Esophagus mucosa (tissue), 1 donor: ENCODE measurements at places on chromosomes 6 and 20.

DNA sequence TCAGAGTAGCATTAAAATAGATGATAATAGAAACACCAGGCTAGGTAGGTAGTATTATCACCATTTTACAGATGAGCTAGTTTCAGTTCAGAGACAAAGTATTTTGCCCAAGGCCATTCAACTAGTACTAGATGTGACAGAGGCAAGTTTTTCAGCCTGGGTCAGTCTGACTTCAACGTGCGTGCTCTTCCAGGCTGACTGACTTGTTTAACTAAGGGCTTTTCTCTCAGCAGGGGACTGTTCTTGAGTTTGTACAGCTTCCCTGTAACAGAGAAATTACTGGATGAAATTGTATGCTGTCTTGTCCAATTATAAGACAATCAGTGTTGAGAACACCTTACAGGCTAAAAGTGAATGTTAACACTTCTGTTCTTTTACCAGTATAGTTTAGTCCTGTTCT lies 333.5 kb upstream of the MAN1A1 start:
- ATAC-seq, result peak; percentile 32

DNA sequence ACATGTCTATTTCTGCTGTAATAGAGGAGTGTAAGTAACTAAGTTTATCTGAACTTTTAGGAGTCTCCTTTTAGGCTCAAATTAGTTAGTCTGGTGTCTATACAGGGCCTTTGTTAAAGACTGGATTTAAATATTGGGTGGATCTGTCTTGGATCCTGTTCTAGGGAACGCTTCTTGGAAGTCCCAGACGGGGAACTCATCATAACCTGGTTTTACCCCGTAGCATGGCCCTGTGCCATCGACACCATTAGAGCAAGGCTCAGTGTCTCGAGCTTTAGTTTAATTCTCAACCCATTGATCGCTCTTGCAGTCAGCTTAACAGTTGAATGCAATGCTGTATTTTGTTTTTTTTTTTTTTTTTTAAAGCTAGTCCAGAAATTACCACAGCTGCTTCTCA lies 89.9 kb downstream of the CARMIL1 start:
- no peak for ATAC-seq

GRCh38 chr6:40802481-40802880 lies 215.3 kb upstream of the LRFN2 start:
- no peak for ATAC-seq

- ATAC-seq, result no peak
These were observed 29.5 kb downstream of the NAPB start for GRCh38 chr20:23391707-23392310.

- no peak for ATAC-seq
These were observed 5.6 kb upstream of the CNPY3 start for GRCh38 chr6:42923666-42924065.

DNA sequence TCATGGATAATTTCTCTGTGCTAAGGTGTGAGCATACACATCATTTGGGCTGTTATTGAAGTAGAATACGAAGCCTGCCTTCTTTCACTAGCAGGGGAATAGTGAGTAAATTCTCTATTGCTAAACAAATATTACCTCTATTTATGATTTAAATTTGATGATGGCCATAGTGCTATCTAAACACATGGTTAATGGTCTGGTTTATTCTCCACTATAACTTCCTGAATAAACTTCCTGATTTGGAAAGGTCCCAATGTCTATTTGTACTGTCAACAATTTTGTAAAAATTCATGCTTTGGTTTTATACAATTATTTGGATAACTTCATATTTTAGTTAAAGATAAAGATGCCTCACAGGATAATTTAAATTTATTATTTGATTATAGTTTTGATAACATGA lies 400.8 kb downstream of the ARHGAP18 start:
- no peak for ATAC-seq

GRCh38 chr6:101544286-101544685 lies 150.8 kb downstream of the GRIK2 start:
- ATAC-seq, result no peak

DNA sequence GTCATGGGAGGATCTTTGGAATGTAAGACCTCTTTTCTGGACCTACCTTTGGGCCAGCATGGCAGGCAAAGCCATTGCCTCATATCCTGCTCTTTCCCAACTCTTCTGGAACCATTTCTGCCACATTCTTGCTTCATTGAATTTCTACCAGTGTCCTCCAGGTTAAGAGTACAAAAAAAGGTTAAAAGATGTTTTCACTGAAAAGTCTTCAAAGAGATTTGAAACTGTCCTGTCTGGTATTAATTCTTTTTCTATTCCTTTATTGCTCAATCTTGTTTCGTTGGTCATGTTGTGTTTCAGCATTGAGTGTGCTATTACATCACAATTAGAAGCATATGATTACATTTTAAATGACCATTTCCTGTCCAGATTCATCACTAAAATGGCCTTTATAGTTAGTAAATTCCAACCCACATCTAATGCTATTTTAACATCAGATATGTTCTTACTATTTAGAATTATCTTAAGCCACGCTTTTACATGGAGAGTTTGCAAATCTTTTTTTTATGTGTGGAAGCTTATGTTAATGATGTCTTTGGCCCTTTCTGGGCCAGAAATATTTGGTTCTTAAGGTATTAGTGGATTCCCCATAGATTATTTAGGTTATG lies 450.9 kb downstream of the GJA1 start:
- no peak for ATAC-seq

DNA sequence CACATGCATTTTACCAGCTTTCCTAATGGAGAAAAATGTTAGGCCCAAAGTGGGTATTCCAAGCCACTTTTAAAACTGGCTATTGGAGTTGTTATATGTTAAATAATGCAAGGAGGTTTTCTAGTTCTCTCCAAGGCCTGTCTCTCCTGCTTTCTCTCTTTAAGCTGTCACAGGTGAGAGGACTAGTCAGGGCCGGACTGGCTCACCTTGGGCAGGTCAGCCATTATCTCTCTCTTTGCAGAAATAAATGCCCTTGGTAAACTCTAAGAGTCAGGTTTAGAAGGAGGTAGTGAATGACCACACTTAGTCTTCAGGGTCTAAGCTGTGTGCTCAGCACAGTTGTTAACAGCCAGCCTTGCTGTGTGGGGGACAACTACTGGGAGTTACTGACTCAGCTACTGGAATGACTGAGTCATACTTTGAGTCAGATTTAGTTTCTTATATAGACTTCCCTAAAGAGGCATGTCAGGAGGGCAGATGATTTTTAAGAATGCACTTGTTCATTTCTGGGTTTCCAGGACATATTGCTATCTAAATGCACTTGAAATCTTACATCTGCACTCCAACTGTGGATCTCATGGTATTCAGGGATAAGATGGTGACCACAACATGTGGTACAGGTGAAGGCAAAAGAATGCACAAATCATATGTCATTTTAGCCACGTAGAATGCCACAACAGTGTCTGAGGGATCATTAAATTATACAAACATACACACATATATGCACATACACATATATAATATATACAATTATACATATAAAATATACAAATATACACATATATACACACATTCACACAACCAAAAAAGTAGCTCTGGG lies 719.4 kb downstream of the EPM2A start:
- ATAC-seq, result peak; percentile 92

GRCh38 chr20:46013322-46013828 lies 4.7 kb downstream of the MMP9 start:
- ATAC-seq, result no peak

- ATAC-seq, result peak; percentile 17
These were observed 43.3 kb downstream of the SLC2A10 start for GRCh38 chr20:46752728-46753127.

DNA sequence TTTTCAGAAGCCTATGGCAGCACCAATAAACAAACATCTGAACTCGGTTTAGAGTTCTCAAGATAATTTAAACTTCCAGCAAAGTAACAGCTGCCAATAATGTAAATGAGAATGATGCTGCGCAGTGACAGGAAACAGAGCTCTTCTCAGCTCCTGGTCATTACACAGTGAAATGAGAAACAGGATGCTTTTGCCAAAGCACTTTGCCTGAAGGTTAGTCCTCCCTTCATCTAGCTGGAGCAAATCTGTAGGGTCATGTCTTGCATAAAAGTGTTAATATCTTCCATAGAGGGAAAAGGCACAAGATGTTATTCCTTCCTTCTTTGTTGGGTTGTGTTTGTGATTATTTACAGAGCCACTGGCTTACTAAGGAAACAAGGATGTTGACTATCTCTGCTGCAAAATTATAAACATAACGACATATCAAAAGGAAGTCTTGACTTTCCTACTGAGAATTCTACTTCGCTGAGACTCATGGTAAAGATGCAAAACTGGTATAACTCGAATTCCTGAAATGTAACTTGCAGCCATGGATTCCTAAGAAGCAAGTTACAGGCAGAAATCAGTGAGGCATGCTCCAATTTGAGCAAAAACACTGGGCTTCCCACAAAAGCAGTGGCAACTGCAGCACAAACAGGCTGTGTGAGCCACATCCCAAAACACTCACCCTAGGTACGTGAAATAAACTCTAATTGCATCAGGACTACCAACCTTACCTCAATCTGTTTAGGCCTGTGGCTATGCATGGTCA lies 102.5 kb upstream of the BEND6 start:
- no peak for ATAC-seq

DNA sequence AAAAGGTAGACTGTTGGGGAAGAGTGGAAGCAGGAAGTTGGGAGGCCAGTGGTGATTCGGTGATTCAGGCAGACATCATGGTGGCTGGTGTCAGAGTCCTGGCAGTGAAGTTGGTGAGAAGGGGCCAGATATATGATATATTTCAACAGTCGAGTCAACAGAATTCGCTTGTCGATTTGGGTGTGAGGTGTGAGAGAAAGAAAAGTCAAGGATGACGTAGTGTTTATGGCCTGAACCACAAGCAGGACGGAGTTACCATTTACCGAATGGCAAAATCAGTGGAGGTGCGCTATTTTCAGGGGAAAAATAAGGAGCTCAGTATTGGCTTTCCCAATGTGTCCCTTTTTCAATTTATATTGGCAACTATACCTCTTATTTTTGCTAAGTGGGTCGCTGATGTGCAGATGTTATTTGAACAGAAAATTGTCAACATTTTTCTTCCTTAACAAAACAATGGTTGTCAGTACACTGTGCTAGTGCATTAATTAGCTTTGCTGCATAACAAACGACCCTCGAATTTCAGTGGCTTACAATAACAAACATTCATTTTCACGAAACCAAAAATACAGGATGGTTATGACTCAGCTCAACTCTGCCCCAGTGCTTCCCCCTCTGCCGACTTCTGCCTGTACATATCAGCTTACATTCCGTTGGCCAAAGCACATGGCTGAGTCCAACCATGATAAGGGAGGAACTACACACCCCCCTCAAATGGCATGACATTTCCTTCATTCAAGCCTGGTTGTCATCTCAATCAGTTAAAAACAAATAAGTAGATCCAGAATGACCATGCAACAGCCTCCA lies 255.0 kb upstream of the ZFP64 start:
- ATAC-seq, result no peak

DNA sequence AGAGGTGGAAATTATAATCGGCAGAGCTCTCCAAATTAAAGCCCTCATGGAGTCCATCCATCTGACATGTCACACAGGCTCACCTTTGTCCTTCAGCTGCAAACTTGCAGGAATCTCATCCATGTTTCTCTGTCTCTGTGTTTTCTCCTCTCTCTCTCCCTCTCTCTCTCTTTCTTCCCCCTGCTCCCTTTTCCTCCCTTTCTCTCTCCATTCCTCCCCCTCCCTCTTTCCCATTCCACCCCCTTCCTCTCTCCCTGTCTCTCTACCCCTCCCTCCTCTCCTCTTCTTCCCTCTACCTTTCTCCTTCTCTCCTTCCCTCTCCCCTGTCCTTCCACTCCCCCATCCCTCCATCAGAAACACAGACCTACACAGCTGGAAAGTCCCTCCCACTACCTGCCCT lies 6.8 kb downstream of the NCR2 start:
- no peak for ATAC-seq

GRCh38 chr6:17984812-17985670 lies 2.4 kb downstream of the KIF13A start:
- ATAC-seq, result no peak

DNA sequence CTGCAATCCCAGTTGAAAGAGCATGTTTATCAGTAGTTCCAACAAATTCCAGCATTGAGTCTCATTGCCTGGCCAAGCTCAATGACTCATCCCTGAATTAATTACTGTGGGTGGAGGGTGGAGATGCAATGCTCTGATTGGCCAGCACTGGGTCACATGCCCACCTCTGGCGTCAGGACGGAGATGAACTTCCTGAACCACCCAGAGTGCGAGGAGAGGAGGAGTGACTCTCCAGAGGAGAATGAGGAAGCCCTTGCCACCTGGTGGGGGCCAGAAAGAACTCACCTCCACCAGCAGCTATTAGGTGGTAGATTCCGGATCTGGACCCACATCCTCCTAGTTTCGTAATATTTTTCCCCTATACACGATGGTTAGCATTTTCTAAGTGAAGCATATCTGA lies 283.9 kb downstream of the TBC1D7 start:
- ATAC-seq, result peak; percentile 99

DNA sequence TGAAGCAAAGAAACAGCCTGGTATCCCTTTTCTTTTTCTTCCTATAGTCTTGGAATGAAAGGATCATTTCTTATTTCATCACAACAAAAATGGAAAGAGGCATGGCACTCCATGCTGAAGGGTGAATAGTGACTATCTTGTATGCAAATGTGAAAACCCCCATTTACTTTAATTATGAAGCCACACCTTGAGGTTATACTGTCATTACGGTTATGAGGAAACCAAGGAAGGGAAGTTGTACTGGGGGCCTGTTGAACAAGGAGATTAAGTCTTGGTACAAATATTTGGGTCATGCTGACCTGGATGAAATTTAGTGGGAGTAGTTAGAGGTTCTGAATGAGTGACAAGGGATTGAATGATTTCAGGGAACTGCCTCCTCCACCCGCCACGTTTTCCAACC lies 8.7 kb upstream of the STXBP5 start:
- ATAC-seq, result peak; percentile 75

GRCh38 chr20:588932-589672 lies 21.0 kb downstream of the TCF15 start:
- no peak for ATAC-seq

GRCh38 chr20:37095108-37095598 lies 644 bp downstream of the RBL1 start:
- peak; percentile 59 for ATAC-seq

GRCh38 chr6:134282816-134283215 lies 35.1 kb downstream of the SGK1 start:
- no peak for ATAC-seq
